CD4-positive, alpha-beta T cell treated with Interleukin-6 for 4 hours (primary cell): ENCODE measurements at places on chromosomes 4 and X.

DNA sequence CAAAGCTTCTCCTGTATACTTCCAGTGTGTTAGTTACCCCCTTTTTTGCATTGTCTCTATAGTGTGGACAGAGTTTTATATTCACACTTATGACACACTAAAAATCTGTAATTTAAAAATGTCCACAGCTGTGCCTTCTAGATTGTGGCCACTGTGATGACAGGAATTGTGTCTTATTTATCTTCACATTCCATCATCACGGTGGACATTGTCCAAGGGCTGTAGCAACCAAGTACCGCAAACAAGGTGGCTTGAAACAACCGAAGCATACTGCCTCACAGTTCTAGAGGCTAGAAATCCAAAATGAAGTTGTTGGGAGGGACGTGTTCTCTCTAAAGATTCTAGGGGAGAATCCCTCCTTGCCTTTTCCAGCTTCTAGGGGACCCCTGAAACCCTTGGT lies 32.3 kb downstream of the CHRNA9 start:
- no peak for DNase-seq

DNA sequence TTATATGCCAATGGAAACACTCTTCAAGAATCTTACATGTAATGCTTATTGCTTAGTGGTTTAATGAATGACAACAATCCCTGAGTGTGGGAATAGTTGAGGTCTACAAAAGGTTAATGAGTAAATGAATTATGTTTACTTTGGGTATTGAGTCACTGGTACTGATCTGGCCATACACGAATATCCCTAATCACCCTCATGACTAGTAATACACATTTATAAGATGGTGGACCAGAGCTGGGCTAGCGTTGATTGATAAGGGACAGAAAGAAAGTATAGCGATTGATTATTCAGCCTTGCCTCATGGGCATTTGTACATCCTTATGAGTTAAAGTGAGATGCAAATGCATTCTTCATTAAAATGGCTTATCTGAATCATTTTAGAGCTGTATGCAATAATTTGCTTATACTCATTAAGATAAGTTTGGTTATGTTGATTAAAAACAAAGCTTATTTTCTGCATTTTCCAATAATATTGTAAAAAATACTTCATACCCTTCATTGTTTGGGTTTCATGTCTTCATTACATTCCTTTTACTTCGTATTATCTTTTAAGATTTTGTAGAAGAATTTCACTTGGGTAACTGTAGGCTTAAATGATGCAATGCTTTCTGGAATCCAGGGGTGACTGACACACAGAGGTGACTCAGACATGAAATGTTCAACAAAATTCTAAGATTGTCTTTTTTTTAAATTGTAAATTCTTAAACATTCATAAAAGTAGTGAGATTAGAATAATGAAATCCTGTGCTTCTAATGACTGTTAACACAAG lies 47.4 kb downstream of the FGF2 start:
- no peak for DNase-seq

GRCh38 chr4:13605330-13605729 lies 22.2 kb downstream of the BOD1L1 start:
- DNase-seq, result no peak

DNA sequence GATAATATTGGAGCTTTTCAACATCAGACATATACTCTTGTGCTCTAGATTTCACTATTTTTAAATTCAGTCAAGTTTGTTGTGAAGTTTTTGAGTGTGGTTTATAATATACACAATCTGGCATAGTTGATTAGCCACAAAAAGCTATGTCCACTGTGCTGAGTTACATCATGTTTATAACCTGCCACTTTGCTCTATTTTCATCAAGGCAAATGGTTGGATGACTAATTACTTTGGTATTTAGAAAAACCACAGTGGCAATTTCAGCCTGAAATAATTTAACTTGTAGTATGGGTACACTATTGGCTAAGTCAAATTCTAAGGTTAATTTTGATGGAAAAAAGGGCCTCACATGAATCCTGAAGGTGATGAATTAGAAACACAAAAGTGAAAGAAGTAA lies 262.6 kb downstream of the C4orf33 start:
- DNase-seq, result no peak

DNA sequence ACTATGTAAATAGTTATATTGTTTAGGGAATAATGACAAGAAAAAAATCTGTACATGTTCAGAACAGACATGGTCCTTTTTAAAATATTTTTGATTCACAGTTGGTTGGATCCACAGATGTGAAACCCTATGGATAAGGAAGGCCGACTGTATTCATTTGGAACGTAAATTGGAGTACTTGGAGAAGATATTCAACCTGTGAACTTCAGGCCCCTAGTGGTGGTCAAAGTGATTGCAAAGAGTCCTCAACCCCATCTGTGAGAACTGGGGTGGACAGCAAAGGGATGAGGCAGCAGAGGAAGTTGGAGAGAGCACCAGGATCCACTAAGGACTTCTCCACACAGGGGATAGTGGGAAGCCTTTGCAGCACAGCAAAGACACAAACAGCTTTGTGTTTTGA lies 6.2 kb upstream of the CXCL13 start:
- DNase-seq, result no peak

GRCh38 chr4:148704291-148704690 lies 262.1 kb upstream of the NR3C2 start:
- no peak for DNase-seq

- DNase-seq, result no peak
Measured at GRCh38 chr4:11097725-11098124, 331.0 kb downstream of the HS3ST1 start.

GRCh38 chr4:37909332-37910090 lies 18.6 kb downstream of the TBC1D1 start:
- DNase-seq, result no peak

DNA sequence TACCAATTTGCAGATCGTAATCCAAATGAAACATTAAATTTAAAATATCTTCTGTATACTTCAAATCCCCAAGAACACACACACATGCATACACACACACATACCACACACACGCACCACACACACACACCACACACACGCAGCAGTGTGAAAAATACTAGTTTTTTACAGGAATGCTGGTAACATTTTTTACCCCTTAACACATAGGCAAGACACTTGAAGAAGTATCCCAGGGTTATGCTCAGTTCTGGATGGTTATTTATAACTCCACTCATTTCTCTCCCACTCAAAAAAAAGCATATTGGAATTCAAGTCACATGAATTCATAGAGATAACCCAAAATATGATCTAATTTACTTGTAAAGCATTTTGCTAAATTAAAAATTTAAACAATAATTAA lies 325.5 kb upstream of the SLC7A11 start:
- DNase-seq, result no peak

DNA sequence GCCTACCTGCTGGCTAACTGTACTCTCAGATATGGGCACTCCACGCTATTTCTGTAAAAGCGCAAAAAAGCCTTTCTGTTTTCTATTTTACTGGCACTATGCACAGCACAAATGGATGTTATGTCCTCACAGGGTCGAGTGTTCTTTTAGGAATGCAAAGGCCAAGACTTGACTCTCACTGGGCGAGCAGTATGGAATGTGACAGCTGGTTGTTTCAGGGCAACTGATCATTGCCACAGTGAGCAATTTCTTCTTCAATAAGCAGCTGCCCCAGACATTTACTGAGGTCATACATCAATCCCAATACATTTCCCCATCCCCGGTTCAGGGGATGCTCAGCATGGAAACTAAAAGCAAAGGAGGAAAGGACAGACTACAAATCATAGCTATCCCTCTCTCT lies 58.2 kb downstream of the PDE5A start:
- DNase-seq, result no peak

- no peak for DNase-seq
Measured at GRCh38 chr4:8830056-8830455, 41.6 kb downstream of the HMX1 start.

GRCh38 chr4:4884611-4885010 lies 25.1 kb downstream of the MSX1 start:
- no peak for DNase-seq

DNA sequence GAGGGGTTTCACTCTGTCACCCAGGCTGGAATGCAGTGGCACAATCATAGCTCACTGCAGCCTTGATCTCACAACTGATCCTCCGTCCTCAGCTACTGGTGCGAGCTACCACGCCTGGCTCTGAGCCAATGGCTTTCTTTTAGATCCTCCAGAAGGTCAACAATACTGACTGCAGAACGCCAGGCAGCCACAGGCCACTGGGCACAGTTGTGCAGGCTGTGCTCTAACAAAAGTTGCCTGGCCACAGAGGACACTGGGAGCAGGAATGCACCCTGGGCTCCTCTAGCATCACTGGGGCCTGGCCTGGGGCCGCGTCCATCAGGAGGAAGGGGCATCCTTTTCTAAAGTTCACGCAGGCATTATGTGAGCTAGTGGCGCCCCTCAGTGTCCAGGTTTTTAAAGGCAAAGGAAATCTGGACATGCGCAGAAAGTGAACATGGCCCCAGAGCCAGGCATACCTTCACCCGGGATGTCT lies 14.9 kb upstream of the PORCN start:
- DNase-seq, result no peak

- DNase-seq, result no peak
Measured at GRCh38 chr4:153140294-153140693, 63.9 kb upstream of the TRIM2 start.

- DNase-seq, result no peak
Measured at GRCh38 chr4:148359769-148360168, 82.4 kb downstream of the NR3C2 start.

DNA sequence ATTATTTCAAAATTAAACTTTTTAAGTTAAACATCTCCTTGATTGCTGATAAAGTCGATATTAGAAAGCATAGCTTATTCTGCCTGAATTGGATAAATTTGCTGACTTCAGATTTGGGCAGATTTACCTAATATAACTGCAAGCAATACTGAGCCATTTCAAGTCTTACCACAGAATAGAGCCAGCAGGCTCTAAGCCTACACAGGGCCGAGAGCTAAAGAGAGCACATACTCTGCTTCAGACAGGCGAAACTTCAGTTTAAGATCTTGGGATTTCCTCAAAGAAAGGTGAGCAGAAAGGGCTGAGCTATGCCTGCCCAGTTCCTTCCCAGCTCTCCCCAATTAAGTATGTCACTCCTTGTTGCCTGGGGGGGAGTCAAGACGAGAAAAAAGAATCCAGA lies 240.6 kb upstream of the NOCT start:
- DNase-seq, result no peak

DNA sequence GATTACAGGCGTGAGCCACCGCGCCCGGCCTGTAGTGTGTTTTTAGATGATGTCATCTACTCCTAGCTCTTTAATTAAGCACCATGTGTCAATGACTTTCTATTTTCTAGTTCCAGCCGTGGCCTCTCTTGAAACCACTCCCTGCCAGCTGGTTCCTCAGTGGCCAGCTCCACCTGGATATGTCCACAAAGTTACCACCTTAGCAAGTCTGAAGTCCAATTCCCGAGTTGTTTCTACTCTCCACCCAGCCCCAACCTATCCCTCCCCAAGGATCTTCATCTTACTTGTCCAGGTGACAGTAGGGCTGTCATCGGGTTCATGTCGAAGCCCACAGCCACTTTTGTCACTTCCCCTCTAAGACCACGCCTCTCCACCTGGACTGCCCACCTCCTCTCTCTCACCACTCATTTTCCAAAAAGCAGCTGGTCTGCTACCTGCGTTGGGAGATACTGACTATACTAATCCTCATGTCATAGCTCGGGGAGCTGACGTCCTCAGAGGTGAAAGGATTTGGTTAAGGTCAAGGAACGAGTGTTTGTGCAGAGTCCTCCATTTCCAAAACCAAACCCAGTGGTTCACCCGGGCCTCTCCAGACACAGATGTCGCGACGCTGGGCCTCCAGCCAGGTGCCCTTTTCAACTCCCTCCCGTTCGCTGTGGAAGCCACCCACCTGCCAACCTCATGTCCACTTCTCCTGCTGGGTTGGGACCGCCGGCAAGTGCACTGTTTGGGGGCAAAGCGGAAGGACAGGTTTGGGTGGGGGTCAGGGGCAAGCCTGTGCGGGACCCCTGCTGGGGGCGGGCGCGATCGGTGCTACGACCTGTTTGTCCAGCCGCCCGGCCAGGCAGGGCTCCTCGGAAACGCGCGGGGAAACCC lies 704 bp downstream of the FAM3A start:
- peak; percentile 33 for DNase-seq

DNA sequence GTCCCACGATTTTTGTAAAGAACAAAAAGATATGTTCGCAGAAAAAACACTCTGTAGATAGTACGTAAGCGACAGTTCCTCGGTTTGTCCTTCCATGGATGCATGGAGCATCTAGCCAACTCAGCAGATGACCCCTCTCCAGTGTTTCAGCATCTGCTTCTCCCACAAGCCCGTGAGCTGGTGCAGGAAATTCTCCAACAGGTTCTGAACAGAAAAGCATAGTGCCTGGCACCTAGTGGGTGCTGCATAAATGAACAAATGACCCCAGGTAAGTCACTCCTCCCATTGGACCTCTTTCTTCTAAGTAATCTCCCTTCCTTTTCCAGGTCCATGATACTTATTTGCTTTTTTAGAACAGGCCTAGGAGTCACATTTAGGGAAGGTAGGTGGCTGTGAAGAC lies 966 bp upstream of the KIAA0232 start:
- DNase-seq, result no peak

- no peak for DNase-seq
Measured at GRCh38 chr4:109383823-109384222, 49.8 kb upstream of the SEC24B start.

DNA sequence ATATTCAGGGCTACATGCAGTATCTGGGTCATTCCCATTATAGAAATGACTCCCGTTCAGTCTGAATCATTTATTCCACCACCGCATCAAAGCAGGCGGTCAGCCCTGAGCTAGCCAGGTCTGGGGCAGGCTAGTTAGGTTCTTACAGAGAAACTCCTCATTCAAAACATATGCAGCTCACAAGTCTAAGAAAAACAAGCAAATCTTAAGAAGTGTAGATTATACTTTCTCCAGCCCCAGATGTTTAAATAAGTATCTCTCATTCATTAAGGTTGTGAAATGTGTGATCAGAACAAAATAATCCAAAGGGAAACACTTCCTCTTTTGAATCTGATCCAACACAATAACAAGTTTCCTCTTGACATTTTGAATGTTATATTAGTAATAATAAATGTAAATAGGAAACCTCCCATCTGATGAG lies 441.9 kb downstream of the INPP4B start:
- DNase-seq, result peak; percentile 33
